ENCODE measurements at places on chromosomes 3 and 15.

- DNase-seq: no peak
These were observed 710 bp downstream of the TJP1 start for GRCh38 chr15:29821416-29822099.

DNA sequence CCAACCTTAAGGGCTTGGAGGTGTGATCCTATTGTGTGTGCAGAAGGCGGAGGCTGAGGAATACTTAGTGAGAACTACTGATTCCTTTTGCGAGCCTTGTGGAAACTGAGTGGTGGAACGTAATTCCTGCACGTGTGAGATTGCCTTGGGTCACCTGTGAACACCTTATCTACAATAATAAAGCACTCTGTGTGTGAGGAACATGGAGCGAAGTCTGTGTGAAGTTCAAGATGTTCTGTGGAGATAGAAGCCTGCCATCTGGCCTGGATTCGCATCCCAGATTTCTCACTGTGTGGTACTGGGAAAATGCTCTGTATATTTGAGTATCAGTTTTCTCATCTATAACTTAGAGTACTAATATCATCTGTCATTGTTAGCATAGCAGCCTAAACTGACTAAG lies 179.5 kb upstream of the PDZRN3 start:
- no peak for DNase-seq

GRCh38 chr3:113243846-113244245 lies 32.5 kb downstream of the BOC start:
- DNase-seq: no peak

DNA sequence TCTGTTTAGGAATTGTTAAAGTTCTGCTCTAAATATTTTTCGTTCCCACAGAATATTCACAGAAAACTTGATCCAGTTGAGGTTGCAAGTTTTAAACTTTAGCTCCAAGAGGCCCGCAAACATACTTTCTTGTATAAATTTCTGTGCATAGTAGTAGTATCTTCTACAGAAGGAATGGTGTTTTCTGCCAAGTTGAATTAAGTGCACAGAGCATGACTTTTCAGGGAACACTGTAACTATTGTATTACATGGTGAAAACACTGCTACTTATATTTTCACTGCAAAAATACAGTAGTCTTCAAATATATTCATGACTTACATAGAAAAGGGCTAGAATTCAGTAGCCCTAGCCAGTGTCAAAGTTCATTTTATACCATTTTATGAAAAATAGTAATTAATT lies 67.0 kb downstream of the SUCNR1 start:
- DNase-seq: no peak

DNA sequence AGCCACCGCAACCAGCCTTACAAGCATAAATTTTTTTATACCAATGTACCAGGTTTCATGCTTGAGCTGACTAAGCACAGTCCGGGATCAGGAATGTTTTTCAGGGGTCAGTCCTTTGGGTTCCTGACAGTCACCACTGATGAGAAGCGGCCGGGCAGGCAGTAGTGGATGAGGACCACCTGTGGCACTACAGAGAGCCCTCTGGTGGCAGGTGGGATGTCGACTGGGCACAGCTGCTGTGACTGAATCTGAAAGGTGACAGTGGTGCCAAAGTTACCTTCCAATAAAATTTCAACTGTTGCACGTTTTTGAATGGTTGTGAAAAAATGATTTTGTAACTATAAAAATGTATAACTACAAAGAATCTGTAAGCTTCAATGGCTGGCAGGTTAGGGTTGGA lies 34.0 kb downstream of the TPRA1 start:
- DNase-seq: no peak

DNA sequence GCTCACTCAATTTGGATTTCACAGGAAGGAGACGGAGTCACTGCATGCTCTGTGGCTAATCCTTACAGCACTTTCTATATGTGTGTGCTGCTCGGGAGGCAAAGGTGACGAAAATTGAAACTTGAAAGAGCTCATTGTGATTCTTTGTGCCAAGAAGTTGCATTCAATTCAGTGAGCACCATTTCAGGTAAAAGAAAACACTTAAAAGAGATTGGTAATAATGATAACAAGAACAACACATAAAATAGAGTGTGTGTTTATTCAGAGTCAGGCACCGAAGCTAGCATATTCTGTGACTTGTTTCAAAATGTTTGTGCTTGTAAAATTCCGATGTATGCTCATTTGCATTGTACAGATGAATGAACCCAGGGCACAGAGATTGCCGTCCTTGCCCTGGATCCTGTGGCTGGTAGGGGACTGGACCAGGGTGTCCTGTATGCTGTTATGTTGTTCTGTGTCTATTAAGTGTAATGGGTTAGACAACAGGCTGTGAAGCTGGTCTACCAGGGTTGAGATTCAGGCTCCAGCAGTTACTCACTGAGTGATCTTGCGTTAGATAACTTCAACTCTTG lies 193.3 kb upstream of the PROK2 start:
- DNase-seq: no peak

DNA sequence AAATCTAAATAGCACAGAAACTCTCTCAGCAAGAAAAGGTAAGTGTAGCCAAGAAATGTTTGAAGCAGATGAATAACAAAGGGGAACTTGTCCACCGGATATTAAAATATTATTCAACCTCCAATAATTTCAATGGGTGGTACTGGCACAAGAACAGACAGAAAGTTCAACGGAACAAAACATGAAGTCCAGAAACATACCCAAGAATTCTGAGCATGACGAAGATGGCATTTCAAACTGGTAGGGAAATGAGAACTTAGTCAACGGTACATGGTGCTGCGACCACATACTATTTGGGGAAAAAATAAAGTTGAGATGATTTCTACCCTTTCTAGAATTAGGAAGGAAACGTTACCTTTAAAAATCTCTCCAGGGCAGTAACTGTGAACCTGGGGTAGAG lies 5.5 kb downstream of the CHSY1 start:
- DNase-seq: no peak

- DNase-seq: no peak
These were observed 204.9 kb downstream of the KLHL25 start for GRCh38 chr15:85589851-85590250.
